ENCODE measurements at places on chromosomes 11 and 22.

GRCh38 chr11:73530109-73530508, 67.8 kb downstream of the FAM168A start:
- no peak for DNase-seq

DNA sequence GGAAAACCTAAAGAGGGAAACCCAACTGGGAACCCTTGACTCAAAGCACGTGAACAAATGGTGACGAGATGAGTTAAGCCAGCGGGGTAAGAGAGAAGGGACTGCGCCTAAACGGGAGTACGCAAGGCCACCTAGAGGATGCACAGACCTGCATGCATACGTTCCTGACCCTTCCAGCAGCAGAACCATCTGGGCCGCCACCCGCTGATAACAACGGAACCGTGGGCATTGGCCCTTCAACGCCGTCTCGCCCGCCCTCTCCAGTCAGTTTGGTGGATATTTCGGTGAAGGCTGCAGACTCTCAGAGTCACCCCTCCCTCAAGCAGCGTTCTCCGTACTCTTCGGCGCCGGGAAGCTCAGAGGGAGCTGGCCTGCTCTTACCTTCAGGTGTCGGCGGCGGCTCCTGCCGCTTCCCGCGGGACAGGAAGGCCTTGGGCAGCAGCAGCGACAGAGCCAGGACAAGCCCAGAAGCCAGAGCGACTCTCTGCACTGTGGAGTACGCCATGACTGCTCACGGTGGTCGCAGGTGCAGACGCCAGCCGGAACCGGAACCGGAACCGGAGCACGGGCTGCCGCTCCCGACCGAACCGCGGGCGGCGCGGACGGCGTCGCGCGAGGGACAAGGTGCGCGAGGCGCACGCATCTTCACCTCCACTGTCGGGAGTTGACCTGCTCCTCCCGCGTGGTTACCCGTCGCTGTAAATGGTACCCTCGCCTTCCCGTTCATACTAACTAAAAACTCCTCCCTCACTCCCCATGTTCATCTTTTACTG, at the start of gene RIC3:
RIC3 (minus strand) TSS at position 541 of the 773 bp plus-strand sequence; CDS start at position 505, 36 bp downstream.
- DNase-seq = no peak

- no peak for DNase-seq
Observed at GRCh38 chr11:112811783-112812182, 149.4 kb upstream of the NCAM1 start.

DNA sequence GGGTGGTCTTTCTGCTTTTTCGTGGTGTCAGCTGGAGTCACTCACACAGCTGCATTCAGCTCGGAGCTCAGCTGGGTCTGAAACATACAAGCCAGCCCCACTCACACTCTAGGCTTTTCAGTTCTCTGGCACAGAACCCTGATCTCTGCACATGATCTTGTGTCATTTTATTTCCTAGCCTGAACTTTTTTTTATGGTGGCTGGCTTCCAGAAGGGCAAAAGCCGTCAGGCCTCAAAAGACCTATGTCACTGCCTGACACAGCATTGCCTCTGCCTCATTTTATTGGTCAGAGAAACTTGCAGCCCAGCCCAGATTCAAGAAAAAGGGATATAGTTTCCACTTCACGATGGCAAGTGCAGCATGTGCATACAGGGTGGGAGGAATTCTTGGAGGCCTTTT, 117.8 kb downstream of the NTM start:
- DNase-seq = no peak

DNA sequence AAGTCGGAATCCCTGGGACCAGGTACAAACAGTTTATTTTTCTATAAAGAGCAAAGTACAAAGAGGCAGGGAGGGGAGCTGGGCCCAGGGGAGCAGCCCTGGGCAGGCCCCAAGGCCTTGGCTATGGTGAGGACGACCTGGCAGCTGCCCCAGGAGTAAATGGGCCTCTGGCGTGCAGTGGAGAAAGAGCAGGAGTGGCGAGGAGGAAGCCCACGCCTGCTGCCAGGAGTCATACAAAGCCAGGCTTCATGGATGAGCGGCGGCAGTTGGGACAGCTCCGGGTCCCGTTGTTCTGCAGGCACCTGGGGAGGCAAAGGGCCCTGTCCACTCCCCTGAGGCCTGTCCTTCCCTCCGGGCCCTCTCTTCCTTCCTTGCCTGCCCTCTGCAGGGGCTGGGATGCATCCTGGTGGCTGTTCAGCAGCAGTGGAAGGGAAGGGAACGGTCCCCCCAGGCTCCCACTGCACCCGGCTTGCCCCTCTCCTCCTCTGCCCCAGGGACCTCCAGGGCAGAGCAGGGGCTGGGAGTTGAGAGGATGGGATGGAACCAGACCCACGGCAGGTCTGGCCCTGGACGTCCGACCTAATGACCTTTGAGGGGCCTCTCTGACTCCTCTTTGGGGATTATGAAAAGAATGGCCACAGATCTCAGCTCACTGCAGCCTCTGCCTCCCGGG, 11.1 kb downstream of the RAPSN start:
- DNase-seq = no peak

GRCh38 chr11:103798446-103798845, 238.0 kb upstream of the DDI1 start:
- no peak for DNase-seq

- no peak for DNase-seq
Observed at GRCh38 chr11:103327721-103328120, 218.5 kb downstream of the DYNC2H1 start.

GRCh38 chr11:117356126-117356890, 28.7 kb downstream of the CEP164 start:
- DNase-seq = peak; percentile 10
